ENCODE measurements at places on chromosomes 3 and 15.

- no peak for DNase-seq
Observed at GRCh38 chr3:65381496-65382010, 657.2 kb downstream of the MAGI1 start.

DNA sequence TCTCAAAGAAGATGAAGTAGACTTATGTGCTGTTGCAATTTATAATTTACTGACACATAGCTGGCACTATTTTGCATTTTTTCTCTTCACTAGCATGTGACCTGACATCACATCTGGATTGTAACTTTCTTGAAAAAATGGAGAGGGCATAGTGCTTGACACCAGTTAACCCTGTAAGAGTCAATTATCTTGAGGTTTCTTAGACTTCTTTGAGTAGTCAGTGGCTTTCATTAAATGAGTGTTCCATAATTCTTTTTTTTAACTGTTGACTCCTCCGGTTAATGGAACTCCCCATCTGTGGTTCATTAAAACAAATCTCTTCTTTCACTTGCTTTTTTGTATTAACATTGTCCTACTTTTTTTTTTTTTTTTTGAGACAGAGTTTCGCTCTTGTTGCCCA, 16.9 kb upstream of the PRKCI start:
- DNase-seq: no peak

GRCh38 chr3:146404436-146404835, 64.9 kb downstream of the PLSCR2 start:
- DNase-seq: no peak

GRCh38 chr3:153617463-153617862, 455.4 kb downstream of the RAP2B start:
- no peak for DNase-seq

- no peak for DNase-seq
Observed at GRCh38 chr15:75067123-75067830, 43.9 kb downstream of the PPCDC start.

GRCh38 chr3:48563382-48563918, at the start of gene UCN2:
UCN2 (minus strand) TSS chr3:48563781; CDS start chr3:48563124, 657 bp downstream.
- no peak for DNase-seq

DNA sequence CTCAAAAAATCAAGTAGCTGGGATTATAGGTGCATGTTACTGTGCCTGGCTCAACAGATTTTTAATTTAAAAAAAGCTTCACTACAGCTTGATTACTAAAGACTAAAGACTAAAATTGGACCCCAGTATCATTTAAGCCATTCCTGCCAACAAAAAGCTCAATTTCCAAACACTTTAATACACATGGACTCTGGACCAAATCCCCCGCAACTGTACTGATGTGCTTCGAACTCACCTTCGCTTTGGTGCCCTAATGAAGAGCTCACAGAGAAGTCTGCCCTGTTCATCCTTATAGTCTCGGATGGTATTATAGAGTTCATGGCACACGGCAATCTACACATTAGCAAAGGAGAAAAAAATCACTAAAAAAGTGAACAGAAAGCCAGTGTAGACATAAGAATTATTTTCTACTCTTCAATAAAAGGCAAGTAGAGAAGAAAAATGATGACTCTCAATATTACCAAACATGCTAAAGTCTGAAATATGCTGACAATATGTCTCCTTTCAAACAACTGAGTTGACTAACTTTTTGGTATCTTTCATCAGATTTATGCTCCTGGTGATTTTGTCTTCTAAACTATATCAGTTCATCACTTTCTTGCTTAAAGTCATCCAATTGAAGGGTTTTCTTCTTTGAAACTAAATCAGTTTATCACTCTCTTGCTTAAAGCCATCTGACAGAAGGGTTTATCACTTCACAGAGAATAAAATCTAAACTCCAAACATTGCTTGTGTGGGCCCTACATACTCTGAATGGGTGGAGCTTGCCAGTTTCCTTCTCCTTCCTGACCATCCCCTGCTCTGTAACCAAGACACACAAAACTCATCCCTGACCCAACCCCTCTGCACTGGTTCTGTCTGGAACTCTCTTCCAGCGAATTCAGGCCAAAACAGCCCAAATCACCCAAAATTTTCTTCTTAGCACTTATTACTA, 7.2 kb downstream of the PBRM1 start:
- no peak for DNase-seq

DNA sequence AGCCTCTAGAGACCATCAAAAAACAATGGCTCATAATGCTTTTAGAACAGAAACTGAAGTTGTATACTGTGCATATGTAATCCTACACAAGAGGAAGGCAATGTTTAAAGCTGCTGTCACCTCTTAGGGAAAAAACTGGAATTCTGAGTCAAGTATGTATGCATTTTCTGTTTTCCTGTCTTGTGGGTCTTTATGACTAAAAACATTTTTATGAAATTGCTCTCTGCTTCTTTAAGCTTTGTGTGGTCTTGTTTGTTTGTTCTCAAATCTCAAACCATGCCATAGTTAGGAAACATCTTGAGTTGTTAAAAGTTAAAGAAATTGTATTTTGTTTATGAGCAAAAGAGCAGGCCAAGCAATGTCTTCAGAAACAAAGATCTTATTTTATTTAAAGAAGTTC, 80.9 kb upstream of the SOX2 start:
- DNase-seq: no peak

DNA sequence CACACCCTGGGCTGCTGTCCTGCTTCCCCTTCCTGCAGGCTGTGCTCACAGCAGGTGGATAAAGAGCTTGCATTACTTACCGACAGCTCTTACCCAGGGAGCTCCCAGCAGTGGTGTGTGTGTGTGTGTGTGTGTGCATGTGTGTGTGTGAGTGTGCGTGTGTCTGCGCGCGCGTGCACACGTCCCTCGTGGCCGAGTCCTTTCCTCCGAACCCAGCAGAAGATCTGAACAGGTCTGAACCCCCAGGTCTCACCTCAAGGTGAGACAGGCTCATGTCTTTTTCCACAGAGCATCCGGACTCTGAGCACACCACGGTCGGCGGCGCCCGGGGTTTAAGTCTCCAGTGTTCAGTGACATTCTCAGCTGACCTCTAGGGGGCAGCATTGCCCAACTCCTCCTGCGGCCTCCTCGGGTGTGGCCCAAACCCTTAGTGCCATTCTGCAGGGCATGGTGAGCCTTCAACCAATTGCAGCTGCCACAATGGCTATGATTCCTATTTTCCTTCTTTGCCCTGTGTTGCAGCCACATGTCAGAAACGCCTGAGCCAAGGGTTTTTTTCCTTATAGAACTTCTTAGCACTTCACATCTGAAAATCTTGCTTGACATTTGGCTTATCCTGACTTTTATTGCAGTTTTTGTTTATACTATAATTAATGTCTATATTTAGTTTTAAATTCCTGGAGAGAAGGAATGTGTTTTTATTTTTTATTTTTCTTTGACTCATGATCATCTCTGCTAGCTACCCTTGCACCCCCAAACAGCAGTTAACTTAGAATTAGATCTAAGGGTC, 64.1 kb upstream of the KLHL25 start:
- no peak for DNase-seq

Data from kidney epithelial cell (primary cell).